Activated CD4-positive, alpha-beta T cell treated with anti-CD3 and anti-CD28 coated beads, Interleukin-2, amount 10 ng/mL, durations not matched to agents 7 days and 5 days (primary cell): ENCODE measurements at places on chromosomes 7 and 10. TPM values are rescaled to one million over a fixed set of nuclear protein-coding genes. Genes with fewer than 3 reads are reported as not detected.

The LIPK gene
- total RNA-seq, result not detected

The ATP6V0A4 gene
- not detected for total RNA-seq

The PSD gene
- total RNA-seq, result 1.4 TPM

The RGR gene
- total RNA-seq, result not detected

The TMEM184A gene
- total RNA-seq, result not detected

The SRI gene
- 115 TPM for total RNA-seq

The SFRP4 gene
- total RNA-seq, result not detected

The SP8 gene
- not detected for total RNA-seq

The PAPSS2 gene
- 0.08 TPM for total RNA-seq

The LRRC18 gene
- total RNA-seq, result not detected

The GIMAP2 gene
- 97.7 TPM for total RNA-seq

The C10orf120 gene
- total RNA-seq, result not detected

The GJC3 gene
- not detected for total RNA-seq

The GIMAP1 gene
- 19.6 TPM for total RNA-seq

The CDC14C gene
- not detected for total RNA-seq

The DLX6 gene
- not detected for total RNA-seq

The TMEM270 gene
- total RNA-seq, result not detected

The CLDN3 gene
- total RNA-seq, result not detected

The BAZ1B gene
- 96.5 TPM for total RNA-seq

The SMKR1 gene
- 2.2 TPM for total RNA-seq

The TMEM176A gene
- not detected for total RNA-seq

The ACHE gene
- total RNA-seq, result not detected

The CALHM3 gene
- total RNA-seq, result 0.17 TPM

The SCIN gene
- 1.6 TPM for total RNA-seq

The UBE2H gene
- 34.9 TPM for total RNA-seq

The IKZF1 gene
- total RNA-seq, result 406 TPM

The RBM20 gene
- total RNA-seq, result not detected

The ZWINT gene
- 102 TPM for total RNA-seq

The WAC gene
- 145 TPM for total RNA-seq

The ADARB2 gene
- total RNA-seq, result 0.30 TPM

The BTBD16 gene
- not detected for total RNA-seq

The ZNF92 gene
- total RNA-seq, result 22.8 TPM

The CTTNBP2 gene
- not detected for total RNA-seq

The PPP1R17 gene
- total RNA-seq, result not detected

The FAM24B gene
- total RNA-seq, result 12.1 TPM

The SEC24C gene
- 93.2 TPM for total RNA-seq

The UNCX gene
- total RNA-seq, result not detected

The ERLIN1 gene
- 18.7 TPM for total RNA-seq

The PALD1 gene
- 1.5 TPM for total RNA-seq

The SLC13A1 gene
- total RNA-seq, result not detected

The ADAM8 gene
- 153 TPM for total RNA-seq

The WNT8B gene
- 0.10 TPM for total RNA-seq

The FXYD4 gene
- total RNA-seq, result not detected

The ADAM12 gene
- 0.65 TPM for total RNA-seq

The ENO4 gene
- total RNA-seq, result not detected

The CLCN1 gene
- total RNA-seq, result not detected
